ENCODE measurements at places on chromosomes 2 and 18. TPM values are rescaled to one million over a fixed set of nuclear protein-coding genes. Genes with fewer than 3 reads are reported as not detected.
A peak's percentile ranks its signal among the peaks of the same experiment; 100 is the strongest.

CCDC68 gene
- not detected for total RNA-seq

- no peak for DNase-seq
- no peaks in the 10 kb centered on the region for H3K4me1 ChIP-seq
- H3K27me3 ChIP-seq = no peaks in the 10 kb centered on the region
- H3K4me3 ChIP-seq = no peak overlapping the region
- H3K27ac ChIP-seq = no peak overlapping the region
- H3K36me3 ChIP-seq = no peaks in the 10 kb centered on the region
Measured at GRCh38 chr2:71927757-71928715, 219.6 kb downstream of the CYP26B1 start.

DNA sequence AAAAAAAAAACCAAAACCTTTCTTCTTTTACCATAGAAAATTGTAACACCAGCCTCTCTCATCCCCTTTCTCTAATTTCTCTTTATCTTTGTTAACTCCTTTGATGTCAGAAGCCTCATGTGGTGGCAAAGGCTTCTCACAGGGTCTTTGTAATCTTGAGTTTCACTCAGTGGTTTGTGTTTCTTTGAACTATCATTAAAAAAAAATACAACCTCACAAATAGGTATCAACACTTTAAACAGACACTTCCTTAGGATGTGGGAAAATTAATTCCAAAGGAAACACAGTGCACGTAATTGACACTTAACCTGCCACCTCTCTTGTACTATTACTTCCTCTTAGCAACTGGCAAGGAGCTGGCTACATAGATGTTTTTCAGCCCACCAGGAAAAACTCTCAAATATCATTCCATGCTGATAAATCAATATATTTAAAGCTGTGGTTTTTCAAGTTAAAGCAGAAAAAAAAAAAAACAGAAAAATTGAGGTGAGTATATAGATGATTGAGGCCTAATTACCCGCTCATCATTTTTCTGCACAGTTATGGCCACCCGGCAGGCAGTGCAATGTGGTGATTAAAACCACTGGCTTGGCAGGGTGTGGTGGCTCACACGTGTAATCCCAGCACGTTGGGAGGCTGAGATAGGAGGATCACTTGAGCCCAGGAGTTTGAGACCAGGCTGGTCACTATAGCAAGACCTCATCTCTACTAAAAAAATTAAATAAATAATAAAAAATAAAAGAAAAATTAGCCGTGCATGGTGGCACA is 193.5 kb downstream of the MYO3B start:
- no peak for DNase-seq
- H3K36me3 ChIP-seq = peaks cover 12% of the 10 kb centered on the region
- H3K4me1 ChIP-seq = peaks cover 59% of the 10 kb centered on the region
- H3K27ac ChIP-seq = peak overlapping the region; percentile 76
- H3K27me3 ChIP-seq = peaks cover 7% of the 10 kb centered on the region

DNA sequence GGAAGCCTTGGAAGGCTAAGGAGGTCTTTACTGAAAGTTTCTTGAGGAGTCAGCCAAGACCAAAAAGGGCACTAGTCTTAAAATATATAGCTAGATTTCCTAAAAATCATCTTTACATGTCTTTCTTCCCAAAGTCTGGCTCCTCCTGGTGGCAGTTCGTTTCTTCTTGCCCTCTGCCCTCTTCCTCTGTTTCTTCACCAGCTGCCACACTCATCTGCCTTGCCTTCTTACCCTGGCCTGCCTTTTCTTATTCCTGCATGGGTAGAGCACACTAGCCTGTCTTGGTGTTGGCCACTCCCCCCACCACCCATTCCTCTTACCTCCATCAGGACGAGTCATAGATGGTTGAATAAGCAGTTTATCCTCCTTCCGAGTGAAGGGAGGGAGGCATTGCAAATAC is 129.8 kb downstream of the RAPGEF4 start:
- peaks cover 11% of the 10 kb centered on the region for H3K27me3 ChIP-seq
- no peaks in the 10 kb centered on the region for H3K36me3 ChIP-seq
- no peaks in the 10 kb centered on the region for H3K4me1 ChIP-seq
- H3K4me3 ChIP-seq = no peak overlapping the region
